ENCODE measurements at places on chromosomes 1 and 21.

DNA sequence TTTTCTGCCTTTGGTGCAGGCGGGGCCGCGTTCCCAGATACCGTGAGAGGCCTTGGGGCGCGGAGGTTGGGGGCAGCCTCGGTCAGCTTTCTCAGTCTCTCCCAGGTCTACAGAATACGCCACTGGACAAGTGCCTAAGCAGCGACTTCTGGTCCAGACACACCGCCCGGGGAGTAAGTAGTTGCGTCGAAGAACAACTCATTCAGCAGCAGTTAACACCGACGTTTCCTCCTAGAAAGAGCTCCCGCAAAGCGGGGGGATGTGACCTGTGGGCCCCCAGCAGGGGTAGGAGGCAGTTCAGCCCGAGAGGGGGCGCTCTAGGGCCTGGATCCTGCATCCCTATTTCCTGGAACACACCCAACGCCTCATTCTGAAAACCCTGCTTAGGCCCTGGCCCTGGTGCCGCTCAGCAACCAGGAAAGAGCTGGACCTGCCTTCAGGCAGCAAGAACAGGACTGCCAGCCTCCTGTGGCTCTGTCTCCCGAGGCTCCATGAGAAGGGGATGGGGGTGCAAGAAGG, 6.5 kb upstream of the BARHL2 start:
- DNase-seq: no peak

DNA sequence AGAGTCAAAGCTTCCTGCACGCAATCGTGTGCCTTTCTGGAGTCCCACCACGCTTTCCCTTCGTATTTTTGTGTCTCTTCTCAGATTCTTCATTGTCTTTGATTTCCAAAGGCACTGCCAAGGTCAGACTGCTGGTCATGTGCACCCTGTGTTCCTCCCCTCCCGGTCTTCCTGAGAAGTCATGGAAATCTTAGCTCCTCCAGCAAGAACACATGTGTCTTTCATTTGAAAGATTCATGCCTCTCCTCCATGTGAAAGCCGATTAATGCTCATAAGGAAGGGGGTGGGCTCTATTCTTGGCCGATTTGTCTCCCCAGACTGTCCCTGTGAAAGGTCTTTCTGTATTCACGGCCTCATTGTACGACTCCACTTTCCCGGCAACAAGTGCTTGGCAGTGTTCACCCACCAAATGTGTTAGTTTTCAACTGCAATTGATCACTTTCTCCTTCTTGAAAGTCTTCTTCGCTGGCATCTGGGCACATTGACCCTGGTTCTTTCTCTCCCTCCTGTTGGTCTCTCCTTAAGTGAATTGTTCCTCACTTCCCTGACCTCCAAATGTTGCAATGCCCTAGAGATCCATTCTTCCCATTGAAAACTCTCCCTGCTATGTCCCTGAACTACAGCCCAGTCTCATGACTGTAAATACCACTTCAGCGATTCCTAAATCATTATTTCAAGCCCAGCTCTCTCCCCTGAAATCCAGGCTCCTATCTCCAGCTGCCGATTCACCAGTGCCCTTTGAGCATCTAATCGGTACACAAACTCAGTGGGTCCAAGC, 25.4 kb downstream of the MX2 start:
- no peak for DNase-seq

DNA sequence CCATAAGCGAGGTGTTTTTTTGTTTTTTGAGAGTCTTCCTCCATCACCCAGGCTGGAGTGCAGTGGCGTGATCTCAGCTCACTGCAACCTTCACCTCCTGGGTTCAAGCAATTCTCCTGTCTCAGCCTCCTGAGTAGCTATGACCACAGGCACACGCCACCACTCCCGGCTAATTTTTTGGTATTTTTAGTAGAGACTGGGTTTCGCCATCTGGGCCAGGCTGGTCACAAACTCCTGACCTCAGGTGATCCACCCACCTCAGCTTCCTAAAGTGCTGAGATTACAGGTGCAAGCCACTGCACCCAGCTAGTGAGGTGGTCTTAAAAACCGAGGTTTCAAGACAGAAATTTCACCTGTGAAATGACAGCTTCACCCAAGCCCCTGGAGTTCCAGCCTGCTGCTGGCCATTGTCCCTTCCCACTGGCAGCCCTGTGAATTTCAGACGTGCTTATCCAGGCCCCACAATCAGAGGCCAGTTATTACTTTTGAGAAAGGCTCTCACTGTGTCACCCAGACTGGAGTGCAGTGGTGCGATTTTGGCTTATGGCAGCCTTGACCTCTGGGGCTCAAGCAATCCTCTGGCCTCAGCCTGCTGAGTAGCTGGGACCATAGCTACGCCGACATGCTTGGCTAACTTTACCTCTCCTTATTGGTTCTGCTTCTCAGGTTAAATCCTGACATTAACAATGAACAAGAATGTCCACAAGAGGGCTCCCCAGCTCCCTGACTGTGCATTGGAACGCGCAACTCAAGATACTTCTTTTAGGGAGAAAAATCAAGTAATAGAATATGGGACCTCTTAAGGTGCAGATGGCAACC, 19.4 kb downstream of the ENO1 start:
- no peak for DNase-seq

DNA sequence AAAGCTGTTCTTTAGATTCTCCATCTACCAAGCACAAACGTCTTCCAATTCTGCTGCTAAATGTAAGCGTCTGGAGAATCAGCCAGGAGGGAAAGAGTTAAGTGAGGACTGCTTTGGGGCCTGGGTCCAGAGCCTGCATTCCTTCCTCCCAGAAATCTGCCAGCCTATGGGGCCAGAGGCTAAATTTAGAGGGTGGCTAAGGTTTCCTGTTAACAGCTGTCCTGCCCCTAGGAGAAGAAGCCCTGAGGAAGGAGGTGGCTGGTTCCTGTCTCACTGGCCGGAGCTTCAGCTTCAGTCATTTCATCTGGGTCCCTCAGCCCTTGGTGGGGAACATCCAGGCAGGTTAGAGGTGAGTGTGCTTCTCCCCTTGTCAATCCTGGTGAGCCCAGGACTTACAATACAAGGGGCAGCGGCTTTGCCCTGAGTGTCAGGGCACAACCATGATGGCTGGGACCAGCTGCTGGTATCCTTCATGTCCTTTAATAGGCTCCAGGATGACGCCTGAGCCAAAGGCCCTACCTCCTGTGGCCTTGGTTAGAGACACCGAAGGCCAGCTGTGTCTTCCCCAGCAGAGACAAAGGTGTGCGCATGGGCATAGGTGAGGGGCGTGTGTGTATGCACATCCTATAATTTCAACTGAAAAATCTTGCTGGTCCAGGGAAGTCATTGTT, at the start of gene STYXL2:
Gene STYXL2 (plus strand): TSS at position 230 of the 671 bp plus-strand sequence. CDS start 775 bp downstream, outside the sequence.
- DNase-seq: no peak

DNA sequence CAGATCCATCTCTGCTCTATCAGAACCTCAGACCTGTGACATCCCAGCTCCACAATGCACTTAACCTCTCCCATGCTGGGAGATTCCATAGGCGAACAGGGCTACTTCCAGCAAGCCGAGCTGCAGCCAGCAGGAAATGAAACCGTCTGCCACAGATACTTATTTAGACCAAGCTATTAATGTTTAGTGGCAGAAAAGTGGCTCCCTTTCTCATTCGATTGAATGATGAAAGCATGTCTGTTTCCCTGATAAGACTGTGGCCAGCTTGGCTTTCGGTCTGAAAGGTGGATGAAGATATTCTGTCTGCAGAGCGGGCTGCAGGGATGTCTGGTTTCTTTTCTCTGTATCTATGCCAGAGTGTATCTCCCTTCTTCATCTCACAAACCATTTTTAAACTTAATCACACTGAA, 146.4 kb downstream of the GREM2 start:
- no peak for DNase-seq

DNA sequence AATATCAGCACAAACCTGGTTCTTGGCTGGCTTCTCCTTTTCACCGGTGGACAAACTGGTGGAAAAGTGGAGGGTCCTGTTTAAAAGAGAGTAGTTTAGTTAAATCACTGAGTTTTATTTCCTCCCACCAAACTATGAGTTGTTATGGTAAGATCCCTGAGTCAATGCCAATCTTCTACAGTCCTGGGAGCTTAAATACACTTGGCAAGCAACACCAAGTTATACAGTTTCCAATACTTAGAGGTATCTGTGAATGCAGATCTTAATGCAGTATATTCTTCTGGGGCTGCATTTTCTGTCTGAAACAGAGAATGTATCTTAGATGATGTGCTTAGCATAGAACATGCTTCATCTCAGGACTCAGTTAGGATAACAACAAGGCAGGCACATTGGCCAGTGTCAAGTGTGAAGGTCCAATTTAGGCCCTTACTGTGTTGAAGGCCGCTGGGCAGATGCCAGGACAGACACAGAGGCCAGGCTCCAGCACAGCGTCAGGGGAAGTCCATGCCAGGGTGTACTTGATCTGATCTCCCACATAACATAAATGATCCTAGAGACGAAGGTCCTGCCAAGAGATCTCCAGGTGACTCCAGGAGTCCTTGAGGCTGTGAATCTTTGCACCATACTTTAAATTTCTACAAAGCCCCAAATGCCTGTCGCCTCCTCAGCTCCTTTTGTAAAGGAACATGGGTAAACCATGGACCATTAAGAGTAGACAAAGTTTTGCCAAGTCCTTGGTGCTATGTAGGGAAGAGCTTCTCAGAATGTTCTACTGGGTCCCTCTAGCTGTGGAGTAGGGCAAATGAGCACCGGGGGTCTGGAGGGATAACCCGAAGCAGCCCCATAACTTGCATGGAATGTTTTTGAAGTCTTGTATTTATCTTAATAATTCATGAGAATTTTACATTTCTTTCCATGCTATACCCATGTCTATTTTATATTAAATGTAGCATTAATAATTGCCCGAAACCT, 76.8 kb downstream of the KCNJ15 start:
- DNase-seq: no peak

DNA sequence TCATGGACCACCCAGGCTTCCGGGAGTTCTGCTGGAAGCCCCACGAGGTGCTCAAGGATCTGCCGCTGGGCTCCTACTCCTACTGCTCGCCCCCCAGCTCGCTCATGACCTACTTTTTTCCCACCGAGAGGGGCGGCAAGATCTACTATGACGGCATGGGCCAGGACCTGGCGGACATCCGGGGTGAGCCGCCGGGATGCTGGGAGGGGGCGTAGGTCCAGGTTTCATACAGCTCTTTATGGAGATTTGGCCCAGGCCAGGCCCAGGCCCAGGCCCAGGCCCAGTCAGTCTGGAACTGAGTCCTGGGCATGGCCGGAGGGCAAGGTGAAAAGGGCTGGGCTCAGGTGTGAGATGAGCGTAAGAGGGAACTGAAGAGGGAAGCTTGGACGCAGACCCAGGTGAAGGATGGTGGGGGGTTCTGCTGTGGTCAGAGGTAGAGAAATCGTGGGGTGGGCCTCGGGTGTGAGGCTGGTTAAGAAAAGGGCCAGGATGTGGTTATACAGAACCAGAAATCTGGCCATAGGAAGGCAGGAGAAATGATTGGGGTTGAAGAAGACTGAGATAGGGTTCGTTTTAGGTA, 23.0 kb downstream of the DISP3 start:
- DNase-seq: no peak

DNA sequence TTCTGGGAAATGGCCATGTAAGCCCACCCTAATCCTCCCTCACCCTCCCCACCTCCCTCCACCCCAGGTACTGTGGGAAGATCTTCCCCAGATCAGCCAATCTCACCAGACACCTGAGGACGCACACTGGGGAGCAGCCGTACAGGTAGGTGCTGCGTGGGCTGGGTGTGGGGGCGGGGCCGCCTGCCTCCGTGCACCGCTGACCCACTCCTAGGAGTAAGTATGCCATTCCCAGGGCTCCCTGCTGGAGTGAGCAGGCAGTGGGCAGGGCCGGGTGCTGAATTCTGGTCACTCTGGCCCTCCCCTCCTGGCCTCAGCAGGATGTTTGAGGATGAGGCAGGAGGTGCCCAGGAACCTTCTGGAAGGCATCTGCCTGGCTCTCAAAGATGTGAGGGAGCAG, 35.9 kb upstream of the ARHGEF16 start:
- DNase-seq: no peak

DNA sequence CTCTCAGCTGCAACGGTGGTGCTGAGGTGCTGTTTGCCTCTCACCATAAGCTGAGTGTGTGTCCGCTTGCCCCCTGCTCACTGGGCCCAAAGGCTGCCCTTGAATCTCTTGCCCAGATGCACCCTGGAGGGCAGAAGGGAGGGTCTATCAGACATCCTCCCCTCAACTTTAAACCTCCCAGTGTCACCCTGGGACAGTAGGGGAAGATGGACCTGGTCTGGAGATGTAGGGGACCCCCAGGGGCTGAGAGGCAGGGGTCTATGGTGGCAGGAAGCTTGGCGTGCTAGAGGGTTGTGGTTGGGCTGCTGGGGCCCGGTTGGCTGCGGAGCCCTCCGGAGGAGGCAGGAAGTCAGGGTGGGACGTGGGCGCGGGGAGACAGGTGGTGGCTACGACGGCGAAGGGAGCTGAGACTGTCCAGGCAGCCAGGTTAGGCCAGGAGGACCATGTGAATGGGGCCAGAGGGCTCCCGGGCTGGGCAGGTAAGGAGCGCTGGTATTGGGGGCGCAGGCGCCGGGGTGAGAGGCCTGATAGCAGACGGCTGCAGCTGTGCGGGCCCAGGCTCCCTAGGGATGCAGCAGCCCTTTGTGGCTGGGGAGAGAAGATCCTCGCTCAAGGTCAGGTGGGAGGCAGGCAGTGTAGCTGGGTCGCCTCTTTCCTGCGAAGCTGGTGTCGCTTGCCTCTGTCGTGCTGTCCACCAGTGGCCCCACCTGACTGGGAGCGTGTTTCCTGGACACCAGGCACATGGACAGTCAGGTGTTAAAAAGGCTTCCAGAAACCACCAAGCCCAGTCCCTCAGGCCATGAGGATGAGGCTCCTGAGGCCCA, at the start of gene LCK:
Gene LCK (plus strand): TSS at position 373 of the 824 bp plus-strand sequence. CDS start 23,065 bp downstream, outside the sequence.
- DNase-seq: peak; percentile 43

DNA sequence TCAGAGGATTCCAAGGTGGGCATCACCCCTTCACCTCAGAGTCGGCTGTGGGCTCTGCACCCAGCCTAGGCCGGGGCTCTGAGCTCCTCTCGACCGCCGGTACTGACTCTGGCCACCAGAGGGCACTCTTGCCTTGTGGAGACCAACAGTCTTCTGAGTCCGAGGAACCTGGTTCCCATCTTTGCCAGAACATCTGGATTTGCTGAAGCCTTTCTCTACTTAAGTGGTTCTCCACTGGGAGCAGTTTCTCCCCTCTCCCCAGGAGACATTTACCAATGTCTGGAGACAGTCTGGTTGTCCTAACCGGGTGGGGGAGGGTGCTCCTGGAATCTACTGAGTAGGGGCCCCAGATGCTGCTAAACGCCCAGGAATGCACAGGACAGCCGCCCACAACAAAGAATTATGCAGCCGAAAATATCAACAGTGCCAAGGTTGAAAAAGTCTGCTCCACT, 9.4 kb downstream of the ETV3L start:
- DNase-seq: peak; percentile 76

Measured in activated T-helper 1 cell treated with anti-CD3 and anti-CD28 coated beads, Interleukin-2, amount 50 U/mL, for 16 hours (primary cell).